ENCODE measurements at places on chromosomes 3 and 15.

DNA sequence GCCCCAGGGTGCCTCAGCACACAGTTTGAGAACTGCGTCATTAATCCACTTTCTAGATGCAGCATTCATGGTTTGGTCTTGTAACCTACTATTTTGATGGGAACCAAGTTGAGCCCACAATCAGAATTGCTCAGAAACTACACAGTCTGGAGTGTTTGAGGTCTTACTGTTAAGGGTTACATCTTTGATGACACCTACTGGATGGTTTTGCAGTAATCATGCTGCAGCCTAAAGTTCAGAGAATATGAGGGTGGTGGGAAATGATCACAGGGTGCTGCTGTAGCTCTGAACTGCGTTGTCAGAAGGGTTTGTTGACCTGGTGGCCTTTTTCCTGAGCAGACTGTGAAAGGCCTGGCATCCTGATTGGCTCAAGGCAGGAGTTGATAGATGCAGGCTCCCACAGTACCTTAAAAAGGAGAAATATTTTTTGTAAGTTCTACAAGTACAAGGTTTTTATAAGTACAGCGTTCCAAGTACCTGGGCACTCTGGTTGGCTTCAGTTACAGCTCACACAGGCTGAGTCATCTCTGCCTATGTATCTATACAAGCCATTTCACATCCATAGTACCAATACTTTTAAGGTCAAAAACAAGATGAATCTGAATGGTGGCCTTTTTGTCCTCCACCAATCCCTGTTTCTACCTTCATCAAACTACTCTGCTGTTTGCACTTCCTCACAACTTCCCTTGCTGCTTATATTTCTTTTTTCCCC, 60.5 kb upstream of the ACKR4 start:
- no peak for DNase-seq

GRCh38 chr3:161508852-161509477, 12.4 kb downstream of the OTOL1 start:
- DNase-seq: peak; percentile 11

- no peak for DNase-seq
Observed at GRCh38 chr3:71202848-71203533, 380.5 kb downstream of the FOXP1 start.

- no peak for DNase-seq
Observed at GRCh38 chr3:194148383-194148782, 12.4 kb downstream of the HES1 start.

DNA sequence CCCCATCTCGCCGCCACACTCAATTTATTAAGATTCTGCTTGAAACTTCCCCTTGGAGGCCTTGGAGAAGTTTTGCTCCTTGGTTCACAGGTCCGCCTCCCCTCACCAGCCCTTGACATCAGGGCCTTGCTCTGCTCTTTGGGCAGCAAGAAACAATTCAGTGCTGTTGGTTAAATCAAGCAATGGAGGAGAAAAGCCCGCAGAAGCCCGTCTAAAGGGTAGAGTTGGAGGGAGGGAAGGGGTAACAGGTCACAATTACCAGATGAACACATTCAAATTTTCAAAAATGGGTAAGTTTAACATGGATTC, 429 bp downstream of the PARP9 start:
- DNase-seq: peak; percentile 29

GRCh38 chr3:162134571-162134970, 638.0 kb downstream of the OTOL1 start:
- no peak for DNase-seq

GRCh38 chr3:194294895-194295214, 56.3 kb downstream of the CPN2 start:
- no peak for DNase-seq

- DNase-seq: no peak
Observed at GRCh38 chr15:55700876-55701275, 42.1 kb downstream of the PRTG start.

DNA sequence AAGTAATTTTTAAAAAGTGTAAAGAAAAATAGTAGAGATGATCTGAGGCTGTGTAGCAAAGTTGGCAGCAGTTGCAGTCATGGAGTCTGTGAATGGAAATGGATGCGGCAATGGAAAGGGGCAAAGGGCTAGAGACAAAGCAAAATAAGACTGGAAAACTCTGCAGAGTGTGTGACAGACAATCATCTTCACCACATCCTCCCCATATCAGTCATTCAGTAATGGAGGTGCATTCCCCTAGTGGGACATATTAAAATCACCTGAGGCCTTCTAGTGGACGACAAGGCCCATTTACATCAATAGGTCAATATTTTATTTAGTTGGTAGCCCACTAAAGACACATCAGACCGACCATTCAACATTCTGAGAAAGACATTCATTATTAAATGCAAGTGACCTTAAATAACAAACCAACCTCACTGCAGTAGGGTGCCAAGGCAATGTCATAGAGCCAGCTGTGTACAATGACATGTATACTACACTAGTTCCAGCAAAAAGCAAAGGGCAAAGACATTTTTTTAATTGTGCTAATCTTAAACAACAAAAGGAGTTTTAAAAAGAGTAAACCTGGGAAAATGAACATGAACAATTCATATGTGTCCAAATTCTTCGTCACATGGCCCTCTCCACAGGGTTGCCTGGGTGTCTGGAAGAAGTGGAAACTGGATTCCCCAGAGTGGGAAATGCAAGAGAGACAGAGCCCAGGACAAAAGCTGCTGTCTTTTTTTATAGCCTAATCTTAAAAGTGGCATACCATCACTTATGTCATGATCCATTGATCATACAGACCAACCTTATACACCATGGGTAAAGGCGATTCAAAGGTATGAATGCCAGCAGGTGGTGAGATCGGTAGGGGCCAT, 15.6 kb upstream of the RAP2B start:
- DNase-seq: no peak

DNA sequence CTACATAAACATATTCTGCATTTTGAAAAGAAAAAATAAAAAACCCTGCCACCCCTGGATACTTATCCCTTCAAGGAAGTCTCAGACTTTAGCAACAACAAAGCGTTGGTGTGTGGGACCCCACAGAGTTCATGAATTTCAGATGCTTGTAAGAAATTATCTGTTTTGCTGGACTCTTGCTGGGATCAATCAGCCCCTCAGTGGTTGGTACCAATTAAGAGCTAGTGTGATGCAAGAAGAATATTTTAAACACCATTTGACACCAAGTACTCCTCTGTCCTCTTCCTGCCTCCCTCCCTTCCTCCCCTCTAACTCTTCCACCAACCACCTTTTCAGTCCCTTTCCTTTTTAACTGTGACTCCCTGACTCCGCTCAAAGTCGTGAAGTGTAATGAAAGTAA, 51.5 kb downstream of the SST start:
- DNase-seq: no peak

GRCh38 chr15:58988006-58988785, 733 bp downstream of the RNF111 start:
- DNase-seq: peak; percentile 73

GRCh38 chr3:26668171-26668570, 45.6 kb downstream of the LRRC3B start:
- DNase-seq: no peak

- DNase-seq: no peak
Observed at GRCh38 chr3:100043271-100043670, 71.0 kb downstream of the FILIP1L start.

DNA sequence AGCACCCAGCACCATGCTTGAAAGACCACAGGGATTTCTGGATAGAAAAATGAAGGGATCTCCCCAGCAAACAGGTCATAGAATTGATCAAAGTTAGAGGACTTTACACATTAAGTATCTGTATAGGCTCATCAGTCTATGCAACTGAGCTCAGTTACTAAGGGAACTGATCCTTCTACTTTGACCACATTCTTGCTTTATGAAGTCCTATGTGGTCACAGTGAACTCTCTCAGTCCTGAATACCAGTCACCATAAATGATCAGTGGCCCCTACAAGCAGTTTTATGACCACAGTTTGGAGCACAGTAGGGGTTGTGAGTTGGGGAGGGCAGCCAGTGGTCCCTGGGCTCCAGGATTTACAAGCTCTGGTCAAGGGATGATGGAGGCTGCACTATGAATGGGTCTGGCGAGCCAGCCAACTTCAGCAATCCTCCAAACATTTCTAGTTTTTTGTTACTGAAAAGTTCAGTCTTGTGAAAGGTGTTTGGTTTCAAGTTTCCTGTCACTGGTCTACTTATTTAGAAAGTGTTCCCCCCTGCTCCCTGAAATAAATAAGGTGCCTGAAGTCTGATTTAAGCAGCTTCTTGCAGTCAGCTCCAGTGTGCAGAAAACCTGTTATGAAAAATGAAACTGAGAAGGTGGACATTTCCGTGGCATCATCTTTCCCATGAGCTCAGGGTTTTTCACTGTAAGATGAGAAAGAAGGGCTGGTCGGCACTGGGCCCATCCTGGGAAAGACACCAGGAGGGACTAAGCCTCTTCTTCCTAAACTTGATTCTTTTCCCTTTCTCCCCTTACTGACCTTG, 75.5 kb downstream of the DAPK2 start:
- peak; percentile 74 for DNase-seq

- no peak for DNase-seq
Observed at GRCh38 chr15:48680841-48681240, 35.3 kb upstream of the FBN1 start.

- DNase-seq: no peak
Observed at GRCh38 chr3:72791161-72791560, 57.1 kb downstream of the SHQ1 start.

DNA sequence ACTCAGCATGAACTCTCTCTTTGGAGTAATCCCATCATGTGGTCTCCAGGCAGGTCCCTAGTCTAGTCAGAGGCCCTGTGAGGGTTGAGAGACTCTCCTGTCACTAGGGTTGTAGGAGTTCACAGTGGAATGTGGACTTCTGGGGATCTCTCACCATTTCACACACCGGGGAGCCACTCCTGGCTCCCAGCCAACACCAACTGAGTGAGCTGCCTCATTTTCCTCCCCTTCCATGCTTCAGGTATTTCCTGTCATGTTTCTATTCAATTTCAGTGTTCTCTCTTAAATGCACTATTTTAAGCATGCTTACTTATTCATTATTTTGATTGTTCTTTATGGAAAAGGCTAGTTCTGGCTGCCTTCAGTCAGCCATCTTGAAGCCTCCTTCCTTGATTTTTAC, 467.5 kb upstream of the ARL6 start:
- DNase-seq: no peak

DNA sequence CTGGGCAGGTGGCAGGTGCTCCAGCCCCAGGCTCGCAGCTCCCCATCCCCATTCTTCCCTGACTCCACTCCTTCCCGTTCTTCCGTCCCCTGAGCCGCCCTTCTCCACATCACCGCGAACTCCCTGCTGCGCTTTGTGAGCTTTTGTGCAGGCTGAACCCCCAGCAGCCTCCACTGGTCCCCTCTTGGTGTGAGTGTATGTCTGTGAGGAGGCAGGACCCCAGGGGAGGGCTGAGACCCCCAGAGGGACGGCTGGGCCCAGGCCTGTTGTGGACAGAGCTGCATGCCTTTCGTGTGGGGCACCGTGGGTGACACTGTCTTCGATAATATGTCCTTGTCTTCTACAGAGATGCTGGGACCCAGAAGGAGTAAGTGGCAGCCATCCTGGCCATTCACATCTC, 7.3 kb upstream of the ITIH3 start:
- no peak for DNase-seq

DNA sequence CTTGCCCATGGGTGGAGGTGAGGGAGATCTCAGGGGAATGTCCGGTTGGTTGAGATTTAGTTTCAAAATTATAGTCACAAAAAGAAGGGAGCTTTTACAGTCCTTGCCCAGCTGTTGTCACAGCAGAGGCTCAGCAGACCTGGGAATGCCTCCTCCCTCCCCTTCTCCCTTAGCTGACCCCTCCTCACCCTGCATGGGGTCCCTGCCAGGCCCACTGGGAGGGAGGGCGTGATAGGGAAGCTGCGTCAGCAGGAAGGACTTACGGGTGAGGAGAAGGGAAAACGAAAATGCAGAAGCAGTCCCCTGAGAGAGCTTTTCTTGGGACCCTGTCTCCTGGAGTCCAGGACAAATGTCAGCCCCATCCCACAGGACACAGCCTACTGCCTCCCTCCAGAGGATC, 18.9 kb downstream of the SCN5A start:
- DNase-seq: no peak

GRCh38 chr3:140499114-140499757, 178.6 kb upstream of the TRIM42 start:
- DNase-seq: no peak

DNA sequence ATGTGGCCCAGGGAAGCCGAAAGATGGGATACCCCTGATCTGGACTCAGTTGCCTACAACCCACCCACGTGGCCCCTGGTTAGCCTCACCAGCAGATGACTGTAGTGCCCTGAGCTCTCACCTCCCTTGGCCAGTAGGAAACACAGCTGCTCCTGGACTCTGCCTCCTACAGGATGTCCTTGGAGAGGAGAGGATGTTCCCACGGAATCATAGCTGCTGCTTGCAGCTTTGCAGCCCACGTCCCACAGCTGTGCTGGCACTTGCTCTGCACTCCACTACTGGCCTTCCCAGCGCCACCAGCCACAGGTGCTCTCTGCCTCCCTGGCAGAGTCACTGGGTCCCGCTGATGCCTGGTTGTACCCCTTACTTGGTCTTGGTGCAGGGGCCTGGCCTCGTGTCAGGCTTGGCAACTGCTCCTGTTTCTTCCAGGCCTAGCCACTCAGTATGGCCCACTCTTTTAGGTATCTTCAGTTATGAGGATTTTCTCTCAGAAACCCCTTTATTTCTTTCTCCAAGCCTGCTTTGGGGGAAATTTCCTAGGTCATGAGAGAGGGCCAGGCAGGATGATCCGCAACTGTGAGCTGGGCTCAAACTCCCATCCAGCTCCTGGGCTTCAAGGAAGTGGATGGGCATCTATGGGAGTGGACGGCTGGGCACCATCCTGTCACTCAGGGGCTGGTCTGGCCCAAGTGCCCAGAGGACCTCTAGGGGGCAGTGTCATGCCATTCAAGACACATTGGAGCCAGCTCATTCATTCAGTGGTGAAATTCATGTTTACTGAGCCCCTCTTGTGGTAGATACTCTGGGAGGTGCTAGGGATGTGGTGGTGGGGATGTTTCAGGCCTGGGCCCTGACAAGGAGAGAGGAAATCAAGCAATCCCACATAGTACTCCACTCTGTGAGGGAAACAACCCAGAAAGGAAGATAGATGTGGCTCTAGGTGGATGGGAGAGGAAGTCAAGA, 16.2 kb upstream of the VILL start:
- DNase-seq: peak; percentile 82

- no peak for DNase-seq
Observed at GRCh38 chr3:30098653-30099455, 507.5 kb upstream of the TGFBR2 start.

DNA sequence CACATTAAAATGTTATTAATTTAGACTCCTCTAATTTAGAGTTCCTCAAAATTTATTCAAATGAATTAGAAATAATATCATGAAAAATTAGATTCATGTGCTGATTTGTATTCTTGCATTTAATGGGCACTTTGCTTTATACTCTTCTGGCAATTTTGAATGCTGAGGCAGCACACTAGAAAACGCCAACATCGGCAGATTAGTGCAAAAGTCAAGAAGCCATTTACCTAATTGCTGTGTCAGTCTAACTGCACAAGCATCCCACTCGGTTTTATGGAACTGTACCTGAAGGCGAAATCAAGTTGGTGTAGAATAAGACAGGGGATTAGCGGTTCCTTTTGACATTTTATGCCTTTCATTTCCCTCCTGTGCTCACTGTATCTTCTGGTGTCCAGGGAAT, 382.0 kb downstream of the ROBO2 start:
- no peak for DNase-seq

- no peak for DNase-seq
Observed at GRCh38 chr3:49362561-49362960, 4.4 kb upstream of the GPX1 start.

Measured in GM13976 (cell line).